ENCODE measurements at places on chromosomes 5 and 9.

GRCh38 chr9:114289106-114289505, 33.8 kb upstream of the ORM1 start:
- no peak for DNase-seq

GRCh38 chr9:83675466-83675865, 32.3 kb downstream of the UBQLN1 start:
- no peak for DNase-seq

DNA sequence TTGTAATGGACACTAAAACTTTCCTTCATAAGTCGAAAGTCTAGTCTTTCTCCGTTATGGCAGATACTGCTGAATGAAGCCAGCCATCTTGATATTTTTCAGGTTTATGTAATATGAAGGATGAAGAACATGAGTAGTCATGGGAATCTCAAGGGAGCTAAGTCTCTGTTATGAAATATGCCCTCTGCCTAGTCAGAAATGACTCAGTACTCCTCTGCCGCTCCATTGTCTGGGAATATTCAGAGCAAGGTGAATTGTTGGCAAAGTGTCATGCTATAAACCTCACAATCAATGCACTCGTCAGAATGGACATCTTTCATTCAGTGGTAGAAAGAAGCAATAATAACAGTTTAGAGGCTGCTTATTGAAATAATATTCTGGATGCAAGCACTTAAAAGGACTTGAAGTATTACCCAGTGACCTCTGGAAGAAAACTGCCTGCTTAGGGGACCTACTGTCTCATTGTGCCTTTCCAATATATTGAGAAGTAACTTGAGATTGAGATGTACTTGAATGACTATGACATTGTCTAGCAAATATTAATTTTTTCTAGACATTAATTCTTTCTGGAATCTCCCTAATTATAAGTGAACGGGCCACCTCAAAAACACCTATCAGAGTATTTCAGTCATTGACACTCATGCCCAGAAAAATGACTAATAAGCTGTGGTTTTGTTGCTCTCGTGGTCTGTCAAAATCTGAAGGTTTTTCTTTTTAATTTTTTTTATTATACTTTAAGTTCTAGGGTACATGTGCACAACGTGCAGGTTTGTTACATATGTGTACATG, 1011.5 kb upstream of the ACO1 start:
- no peak for DNase-seq

- no peak for DNase-seq
Observed at GRCh38 chr5:143574236-143574635, 170.8 kb upstream of the NR3C1 start.

- DNase-seq = no peak
Observed at GRCh38 chr9:8564960-8565359, 765.4 kb upstream of the DMAC1 start.

DNA sequence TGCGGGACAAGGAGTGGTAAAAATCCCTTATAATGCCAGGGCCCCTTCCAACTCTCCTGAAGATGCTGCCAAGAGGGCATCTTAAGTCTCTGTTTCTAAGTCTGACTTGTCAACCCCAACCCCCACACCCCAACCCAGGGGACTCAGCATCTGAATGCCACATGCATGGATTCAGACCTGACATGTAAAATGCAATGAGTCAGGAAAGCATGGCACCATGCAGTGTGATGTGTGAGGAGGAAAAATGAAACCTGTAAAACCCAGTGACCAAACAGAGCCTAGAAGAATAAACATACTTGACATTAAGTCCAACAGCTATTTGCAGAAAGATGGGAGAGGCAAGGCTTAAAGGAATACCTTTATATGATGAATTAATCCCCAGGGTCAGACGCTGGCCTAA, 112.4 kb downstream of the ASTN2 start:
- no peak for DNase-seq
